ENCODE measurements at places on chromosomes 4 and X.

DNA sequence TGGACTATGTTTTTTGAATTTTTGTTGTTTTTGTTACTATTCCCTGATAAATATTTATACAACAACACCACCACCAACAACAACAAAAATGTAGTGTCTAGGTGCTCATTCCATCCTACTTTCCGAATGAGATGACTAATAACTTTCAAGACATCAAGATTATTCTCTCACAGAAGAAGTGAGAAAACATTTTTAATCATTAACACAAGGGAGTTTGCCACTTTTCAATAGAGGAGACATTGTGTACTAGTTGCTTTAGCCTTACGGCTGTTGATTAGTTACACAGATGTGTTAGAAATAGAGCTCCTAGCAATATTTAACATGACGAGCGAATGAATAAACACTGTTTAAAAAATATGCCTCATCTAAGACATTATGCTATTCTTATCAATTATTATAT, 898.8 kb downstream of the C4orf33 start:
- DNase-seq, result no peak

GRCh38 chr4:116015549-116015948, 902.1 kb upstream of the NDST4 start:
- DNase-seq, result no peak

GRCh38 chr4:38976308-38976707, 55.9 kb downstream of the TMEM156 start:
- DNase-seq, result no peak

DNA sequence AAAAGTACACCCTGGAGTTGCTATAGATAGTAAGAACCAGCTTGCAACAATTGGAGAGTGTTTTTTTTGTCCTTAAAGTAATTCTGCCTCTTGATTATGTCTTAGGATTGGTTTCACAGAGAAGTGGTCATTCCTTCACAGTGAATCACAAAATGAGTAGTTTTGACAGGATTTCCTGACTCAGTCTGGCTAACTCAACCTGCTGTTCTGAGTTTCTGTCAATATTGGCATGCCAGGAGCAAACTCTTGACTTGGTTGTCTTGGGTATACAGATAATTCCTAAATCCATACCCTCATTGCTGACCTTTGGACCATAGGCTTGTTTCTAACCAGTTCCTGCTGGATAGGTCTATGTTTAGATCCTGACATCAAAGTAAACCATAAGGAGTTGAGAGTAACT, 9.4 kb downstream of the FHIP1A start:
- peak; percentile 87 for DNase-seq

- DNase-seq, result no peak
Observed at GRCh38 chr4:93996895-93997294, 168.3 kb downstream of the ATOH1 start.

- DNase-seq, result no peak
Observed at GRCh38 chrX:148728901-148729300, 228.5 kb downstream of the AFF2 start.

DNA sequence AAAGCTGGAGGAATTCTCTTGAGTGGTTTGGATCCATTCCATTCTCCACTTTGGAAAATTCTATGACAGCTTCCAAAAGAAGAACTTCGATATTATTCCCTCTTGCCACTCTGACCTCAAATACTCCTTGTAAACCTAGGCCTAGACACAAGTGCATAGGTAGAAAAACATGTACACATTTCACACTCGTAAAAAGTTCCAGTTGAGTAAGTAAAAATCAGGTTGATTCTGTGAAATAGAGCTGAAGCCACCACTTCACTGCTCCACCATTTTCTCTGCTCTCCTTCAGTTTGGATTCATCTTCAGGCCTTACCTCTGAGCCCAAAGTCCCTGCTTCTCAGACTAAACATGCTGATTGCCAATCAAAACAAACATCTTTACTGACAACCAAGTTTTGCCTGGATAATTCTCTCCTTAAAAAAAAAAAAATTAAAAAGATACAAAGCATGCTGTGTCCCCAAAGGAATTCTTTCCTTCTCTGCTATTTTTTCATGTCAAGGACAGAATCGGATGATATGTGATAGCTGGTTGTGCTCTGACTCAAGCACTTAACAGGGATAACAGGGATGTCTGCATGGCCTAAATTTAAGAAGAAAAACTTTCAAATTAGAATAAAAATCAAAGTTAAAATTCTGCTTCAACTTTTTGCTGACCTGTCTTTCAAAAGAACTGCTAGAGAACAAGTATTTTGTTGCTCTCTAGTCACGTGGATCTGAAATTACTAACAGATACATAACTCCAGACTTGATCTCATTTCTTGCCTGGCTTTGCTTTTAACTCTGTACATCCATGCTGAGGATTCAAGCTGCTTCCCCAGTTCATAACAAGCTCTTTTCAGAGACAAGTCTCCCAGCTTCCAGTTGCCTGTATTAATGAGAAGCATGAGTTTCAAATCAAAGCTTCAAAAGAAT, 420.9 kb upstream of the INTU start:
- peak; percentile 7 for DNase-seq

DNA sequence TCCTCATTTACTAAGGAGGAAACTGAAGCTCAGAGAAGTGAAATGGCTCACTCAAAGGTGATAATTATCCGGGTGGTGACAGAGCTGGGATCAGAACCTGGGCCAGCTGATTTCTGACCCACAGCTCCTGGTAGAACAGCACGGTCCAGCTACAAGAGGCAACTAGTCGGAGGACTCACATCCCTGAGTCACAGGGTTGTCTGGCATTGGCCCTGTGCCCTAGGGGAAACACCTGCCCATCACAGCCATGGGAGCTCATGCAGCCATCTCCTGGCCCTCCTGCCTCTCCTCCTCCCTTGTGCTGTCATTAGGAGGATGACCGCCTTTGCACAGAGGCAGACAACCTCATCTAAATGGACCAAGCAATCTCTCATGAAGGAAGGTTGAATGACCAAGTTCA, 115.2 kb upstream of the TSPAN5 start:
- no peak for DNase-seq

DNA sequence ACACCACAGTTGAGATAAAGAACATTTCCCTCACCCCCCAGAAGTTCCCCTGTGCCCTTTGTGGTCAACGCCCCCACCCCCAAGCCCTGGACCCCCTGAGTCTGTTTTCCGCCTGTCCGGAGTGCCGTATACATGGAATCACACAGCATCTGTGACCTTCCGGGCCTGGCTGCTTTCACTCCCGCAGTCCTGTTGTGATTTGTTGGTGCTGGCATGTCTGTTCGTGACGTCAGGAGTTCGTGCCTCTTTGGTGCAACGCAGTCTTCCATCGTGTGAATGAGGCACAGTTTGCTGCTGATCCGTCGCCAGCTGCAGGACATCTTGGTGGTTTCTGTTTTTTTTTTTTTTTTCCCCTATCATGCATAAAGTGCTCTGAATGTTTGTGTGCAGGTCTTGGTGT, 62.1 kb downstream of the PSAPL1 start:
- peak; percentile 48 for DNase-seq

GRCh38 chr4:2469192-2469984, 482 bp downstream of the RNF4 start:
- DNase-seq, result no peak

DNA sequence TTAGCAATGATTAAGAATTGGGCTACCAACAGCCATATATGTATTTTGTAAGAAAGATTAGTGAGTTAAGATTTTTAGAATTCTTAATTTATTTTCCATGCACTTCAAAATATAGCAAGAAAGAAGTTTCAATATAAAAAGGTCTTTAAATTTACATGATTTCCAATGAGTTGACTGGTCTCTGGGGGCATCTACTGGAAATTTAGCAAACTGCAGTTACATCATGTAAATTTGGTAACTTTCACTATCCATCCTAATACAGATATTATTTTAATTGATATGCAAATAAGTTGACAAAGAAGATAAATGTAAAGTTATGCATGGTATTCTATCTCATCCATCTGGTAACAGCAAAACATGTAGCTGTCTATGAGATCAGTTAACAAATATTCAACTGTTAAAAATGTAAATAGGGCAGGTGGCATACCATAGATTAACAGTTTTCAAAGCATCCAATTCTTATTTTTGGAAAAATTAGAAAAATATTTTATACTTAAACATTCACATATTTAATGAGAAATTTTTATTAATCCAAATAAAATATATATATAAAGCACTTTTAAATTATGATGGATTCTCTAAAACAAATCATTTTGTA, 29.1 kb downstream of the TTC29 start:
- DNase-seq, result peak; percentile 15

DNA sequence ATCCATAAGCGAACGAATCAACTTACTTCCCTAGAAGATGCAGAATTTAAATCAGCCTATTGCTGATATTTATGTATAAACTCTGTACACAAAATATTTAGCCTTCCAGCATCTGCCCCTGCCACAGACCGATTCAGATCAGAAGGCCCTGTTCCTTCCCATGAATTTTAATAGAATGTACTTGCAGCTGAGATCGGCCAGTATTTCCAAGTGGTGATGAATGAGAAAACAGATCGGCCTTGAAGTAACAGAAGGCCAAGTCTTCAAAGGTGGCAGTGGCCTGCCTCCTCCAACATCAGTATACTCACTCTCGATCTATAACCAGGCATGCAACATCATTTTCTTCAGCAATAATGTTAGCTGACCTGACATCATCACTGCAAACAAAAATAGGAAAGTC, 66.4 kb downstream of the PRKG2 start:
- no peak for DNase-seq

- DNase-seq, result peak; percentile 3
Observed at GRCh38 chr4:79046016-79046592, 106.9 kb upstream of the PAQR3 start.

DNA sequence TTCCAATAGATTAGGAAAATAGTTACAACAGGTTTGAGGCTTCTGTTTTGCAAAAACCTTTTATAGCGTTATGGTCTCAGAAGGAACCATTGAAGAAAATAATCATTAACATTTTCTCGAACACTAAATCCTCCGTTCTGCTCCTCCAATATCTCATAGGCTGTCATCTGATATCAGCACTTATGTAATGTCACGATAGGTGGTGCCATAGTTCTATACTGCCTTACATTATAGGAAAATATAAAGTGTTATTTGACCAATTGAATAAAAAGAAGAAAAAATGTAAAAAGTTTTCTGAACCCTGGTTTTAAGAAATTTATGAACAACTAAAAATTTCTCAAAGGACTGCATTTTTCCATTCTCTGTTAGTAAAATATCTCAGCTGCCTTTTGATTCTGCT, 291.4 kb downstream of the RPA4 start:
- no peak for DNase-seq

GRCh38 chr4:81827577-81828202, 356.0 kb upstream of the RASGEF1B start:
- DNase-seq, result no peak

DNA sequence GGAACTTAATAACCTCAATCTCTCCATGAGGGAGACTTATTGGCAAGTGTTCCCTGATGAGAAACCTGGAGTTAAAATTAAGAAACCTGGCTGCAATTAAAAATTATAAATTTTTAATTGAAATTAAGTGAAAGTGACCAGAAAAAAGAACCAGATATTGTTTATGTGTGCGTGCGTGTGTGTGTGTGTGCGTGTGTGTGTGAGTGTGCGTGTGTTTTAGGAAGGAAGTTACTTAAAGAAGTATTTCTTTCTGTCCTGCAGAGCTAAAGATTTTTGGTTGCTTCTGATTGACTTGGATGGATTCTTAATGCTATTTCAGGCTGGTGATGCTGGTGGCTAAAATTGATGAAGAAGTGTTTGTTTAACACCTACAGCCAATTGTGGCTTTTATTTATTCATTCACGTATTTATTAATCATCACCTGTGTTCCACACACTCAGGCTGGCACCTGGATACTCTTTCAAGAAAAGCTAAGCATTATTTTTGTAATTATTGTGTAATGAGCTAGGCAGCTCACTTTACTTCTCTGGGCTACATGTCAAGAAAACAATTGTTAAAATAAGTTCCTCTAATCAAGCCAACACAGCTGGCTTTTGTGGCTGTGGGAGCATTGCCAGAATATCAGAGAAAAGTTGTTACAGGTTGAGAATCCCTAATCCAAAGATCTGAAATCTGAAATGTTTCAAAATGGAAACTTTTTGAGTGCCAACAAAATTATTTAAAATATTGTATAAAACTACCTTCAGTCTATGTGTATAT, 68.5 kb downstream of the CEP44 start:
- DNase-seq, result no peak

- peak; percentile 70 for DNase-seq
Observed at GRCh38 chr4:72951628-72952027, 117.9 kb downstream of the COX18 start.

GRCh38 chrX:2609431-2610238, 81.5 kb upstream of the CD99 start:
- no peak for DNase-seq

- peak; percentile 68 for DNase-seq
Observed at GRCh38 chr4:140094438-140095420, 59.3 kb downstream of the MAML3 start.

DNA sequence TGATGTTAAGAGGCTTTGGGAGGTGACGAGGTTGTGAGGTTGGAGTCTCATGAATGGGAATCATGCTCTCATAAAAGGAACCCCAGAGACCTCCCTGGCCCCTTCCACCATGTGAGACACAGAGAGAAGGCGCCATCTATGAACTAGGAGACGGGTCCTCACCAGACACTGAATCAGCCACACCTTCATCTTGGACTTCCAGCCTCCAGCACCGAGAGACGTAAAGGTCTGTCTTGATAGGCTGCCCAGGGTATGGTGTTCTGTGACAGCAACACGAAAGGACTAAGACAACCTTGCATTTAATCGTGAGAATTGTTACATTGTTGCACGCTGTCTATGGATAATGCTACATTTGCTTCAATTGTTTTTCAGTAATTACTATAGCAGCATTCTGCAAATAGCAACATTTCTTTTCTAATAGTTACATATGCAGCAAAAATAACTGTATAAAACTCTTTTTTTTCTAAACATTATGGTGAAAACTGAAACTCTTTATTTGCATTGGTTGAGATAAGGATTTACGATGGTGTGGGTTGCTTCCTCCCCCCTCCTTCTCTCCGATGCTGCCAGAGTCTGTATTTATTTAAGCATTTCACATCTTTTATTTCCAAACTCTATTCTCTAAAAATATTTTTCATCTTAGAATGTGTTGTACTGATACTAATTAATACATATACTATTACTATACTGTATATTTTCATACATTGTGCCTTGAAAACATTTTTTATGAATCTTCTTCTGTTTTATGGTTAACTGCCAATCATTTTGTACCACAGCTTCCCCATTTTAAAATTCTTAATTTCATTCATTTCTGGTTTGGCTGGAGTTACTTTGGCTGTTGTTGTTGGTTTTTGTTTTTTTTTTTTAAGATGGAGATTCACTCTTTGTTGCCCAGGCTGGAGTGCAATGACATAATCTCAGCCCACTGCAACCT, 26.4 kb upstream of the AKAP17A start:
- no peak for DNase-seq

- DNase-seq, result peak; percentile 33
Observed at GRCh38 chr4:172983014-172983413, 185.6 kb upstream of the GALNT7 start.

- no peak for DNase-seq
Observed at GRCh38 chr4:81622474-81623184, 150.9 kb upstream of the RASGEF1B start.

All from astrocyte (in vitro differentiated cells and primary cell).